ENCODE measurements at places on chromosomes 11 and 22.
A peak's percentile ranks its signal among the peaks of the same experiment; 100 is the strongest.

GRCh38 chr22:34001701-34002466 is 81.6 kb upstream of the LARGE1 start:
- no peak for DNase-seq

- no peak for DNase-seq
Measured at GRCh38 chr11:17219016-17219415, 11.2 kb upstream of the PIK3C2A start.

- peak; percentile 62 for DNase-seq
Measured at GRCh38 chr22:30425616-30426387, at the start of gene MTFP1. MTFP1 (plus strand) TSS chr22:30425768; CDS start chr22:30425880, 112 bp downstream.

- DNase-seq, result no peak
Measured at GRCh38 chr11:46564459-46564858, 29.4 kb downstream of the AMBRA1 start.

DNA sequence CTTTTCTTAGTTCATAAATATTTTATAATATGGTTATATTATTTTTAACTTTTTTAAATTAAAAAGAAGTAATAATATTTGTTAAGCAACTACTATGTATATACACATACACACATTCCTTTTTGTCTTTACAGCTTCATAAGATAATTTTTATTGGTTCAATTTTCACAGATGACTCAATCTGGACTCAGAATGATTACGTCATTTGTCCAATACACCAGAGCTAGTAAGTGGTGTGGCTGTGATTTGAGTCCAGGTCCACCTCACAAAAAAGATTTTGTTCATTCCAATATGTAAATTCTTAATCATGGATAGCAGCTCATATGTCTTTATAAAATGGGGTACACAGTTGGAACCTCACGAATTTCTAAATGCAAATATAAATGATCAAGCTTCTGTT is 1014.5 kb downstream of the DLG2 start:
- DNase-seq, result no peak

- no peak for DNase-seq
Measured at GRCh38 chr11:66651016-66651415, 12.5 kb downstream of the RBM4 start.

DNA sequence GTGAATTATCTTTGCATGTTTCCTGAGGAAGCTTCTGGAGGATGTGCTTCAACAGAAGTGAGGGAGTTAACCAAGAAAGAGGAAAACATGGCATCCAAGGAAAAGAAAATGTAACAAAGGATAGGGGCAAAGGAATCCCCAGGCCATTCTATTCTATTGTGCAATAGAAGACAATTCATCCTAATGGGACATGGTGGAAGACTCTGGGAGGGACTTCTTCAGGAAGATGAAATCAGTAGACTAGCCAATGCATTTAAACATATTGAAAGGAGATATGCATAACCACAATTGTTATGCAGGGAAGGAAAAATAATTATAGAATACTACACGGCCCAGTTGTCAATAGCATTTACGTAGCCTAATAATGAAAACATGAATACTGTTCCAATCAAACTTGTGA is 55.7 kb downstream of the THAP12 start:
- no peak for DNase-seq

DNA sequence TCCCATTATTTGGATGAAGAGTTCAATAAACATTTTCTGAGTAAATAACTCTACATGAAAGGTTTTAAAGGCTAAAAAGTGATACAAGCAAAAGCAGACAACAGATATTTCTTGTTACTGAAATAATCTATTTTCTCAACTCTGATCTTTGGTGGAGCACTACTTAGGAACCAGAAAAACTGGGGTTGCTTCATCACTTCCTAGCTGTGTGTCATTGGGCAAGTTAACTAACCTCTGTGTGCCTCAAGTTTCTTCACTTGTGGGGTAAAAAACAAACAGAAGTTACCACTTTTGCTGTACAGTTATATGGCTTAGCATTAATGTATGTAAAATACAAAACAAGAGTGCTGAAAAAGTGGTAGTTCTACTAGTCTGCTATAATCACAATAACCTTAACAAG is 5.6 kb downstream of the MAPK1 start:
- DNase-seq, result no peak

GRCh38 chr11:46731545-46731944 is 12.5 kb downstream of the F2 start:
- DNase-seq, result no peak

GRCh38 chr22:41570221-41570620 is 9.4 kb downstream of the CSDC2 start:
- no peak for DNase-seq

DNA sequence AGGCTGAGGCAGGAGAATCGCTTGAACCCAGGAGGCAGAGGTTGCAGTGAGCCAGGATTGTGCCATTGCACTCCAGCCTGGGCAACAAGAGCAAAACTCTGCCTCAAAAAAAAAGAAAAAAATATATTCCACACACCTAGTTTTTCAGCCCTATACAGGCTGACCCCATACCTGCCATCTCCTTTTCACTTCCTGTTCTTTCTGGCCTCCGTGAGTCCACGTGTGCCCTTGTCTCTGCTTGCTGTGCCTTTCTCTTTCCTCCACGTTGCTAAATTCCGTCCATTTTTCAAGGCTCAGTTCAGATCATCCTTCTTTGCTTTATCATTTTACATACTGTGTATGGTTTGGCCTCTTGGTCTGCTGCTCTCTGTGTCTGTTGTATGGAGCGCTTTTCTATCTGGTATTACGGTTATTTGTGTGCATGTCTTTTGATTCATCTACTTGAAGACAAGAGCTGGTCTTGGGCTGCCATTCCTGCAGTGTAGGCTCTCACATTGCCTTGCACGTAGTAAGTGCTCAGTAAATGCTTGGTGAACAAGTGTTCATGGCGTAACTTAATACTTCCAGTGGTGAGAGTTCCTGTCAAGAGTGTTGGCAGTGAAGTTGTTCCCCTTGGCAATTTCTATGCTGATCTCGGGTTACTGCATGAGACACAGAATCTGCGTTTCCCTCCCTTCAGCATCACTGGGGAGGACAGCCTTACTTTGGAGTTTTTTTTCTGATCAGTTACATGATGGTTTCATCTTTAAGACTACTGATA is 57.5 kb downstream of the PTPRJ start:
- DNase-seq, result no peak

- DNase-seq, result no peak
Measured at GRCh38 chr11:133903875-133904817, 52.6 kb downstream of the IGSF9B start.

DNA sequence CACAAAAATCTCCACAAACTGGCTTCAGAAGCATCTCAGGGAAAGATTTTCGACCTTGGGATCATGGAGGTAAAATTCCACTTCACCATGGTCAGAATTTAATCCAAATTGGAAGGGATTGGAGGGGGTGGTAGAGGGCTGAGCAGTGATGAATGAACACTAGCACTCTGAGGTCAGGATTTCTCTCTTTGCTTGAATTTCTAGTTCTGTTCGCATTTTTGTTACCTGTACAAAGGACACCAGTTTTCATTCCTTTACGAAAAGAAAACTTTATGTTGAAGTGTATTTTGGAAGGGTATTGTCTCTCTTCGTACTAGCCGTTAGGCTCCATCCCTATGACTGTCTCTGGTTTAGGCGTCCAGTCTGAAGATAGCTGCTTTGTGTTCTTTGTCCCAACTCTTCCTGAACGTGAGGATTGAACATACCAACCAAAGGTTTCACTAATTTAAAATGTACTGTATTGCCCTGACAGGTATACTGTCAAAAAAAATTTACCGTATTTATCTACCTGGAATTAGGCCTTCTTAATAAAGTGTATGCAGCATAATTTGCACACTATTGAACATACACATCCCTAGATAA is 772 bp downstream of the GRAP2 start:
- no peak for DNase-seq

GRCh38 chr11:109972939-109973338 is 120.3 kb upstream of the ZC3H12C start:
- DNase-seq, result no peak

DNA sequence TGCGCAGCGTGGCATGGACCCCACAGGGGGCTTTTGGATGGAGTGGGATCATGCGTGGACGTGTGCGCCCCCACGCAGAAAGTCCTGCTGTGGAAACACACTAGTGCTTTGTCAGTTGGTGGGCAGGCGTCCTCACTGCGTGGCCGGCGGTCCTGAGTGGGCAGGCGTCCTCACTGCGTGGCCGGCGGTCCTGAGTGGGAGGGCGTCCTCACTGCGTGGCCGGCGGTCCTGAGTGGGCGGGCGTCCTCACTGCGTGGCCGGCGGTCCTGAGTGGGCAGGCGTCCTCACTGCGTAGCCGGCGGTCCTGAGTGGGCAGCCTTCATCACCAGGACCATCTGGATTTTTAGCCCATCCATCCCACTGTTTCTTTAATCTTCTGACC is 205.9 kb downstream of the TBC1D22A start:
- no peak for DNase-seq

DNA sequence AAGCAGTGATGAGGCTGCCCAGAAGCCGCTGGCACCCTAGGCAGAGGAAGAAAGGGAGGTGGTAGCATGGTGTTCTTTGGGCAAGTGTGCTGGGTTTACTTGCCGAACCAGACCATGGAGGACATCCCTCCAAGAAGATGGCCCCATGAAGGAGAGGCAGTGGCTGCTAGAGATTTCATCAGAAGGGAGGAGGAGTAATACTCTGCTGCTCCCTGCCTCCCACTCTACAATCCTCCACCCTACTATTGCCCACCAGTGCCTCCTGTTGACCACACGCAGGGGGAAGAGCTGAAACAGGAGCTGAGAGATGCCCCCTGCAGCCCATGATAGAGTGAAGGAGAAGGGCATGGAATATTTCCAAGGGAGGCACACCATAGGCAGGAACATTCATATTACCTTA is 51.0 kb upstream of the PRSS23 start:
- DNase-seq, result no peak

GRCh38 chr11:17556999-17557398 is 9.9 kb downstream of the OTOG start:
- DNase-seq, result no peak

All from CD4-positive, alpha-beta T cell treated with Interleukin-6 for 4 hours (primary cell).